ENCODE measurements at places on chromosomes 6 and 20. TPM values are rescaled to one million over a fixed set of nuclear protein-coding genes. Genes with fewer than 3 reads are reported as not detected.

KCTD20 gene
- total RNA-seq, result 45.2 TPM

CASS4 gene
- total RNA-seq, result 14.9 TPM

TNNC2 gene
- 1.3 TPM for total RNA-seq

DNA sequence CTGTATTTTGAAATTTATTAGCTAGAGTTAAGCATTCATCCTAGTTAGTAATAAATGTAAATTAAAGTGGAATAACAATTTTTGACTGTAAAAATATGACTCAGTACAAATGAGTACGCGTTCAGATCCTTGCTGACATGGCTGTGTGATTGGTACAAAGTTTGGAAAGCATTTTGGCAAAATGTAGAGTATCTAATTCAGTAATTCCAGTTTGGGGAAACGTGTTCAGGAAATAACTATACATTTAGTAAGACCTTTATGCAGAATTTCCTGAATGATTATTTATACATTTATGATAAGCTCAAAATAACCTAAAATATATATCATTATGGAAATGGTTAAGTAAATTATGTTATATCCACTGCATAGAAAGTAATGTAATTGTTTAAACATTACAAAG, 8.0 kb downstream of the VTA1 start:
- no peak for DNase-seq

GRCh38 chr6:37704066-37704465, 6.4 kb upstream of the MDGA1 start:
- DNase-seq, result no peak

GRCh38 chr6:167015302-167015701, 16.1 kb downstream of the CEP43 start:
- no peak for DNase-seq

- DNase-seq, result no peak
Measured at GRCh38 chr6:107822176-107823046, 1.7 kb downstream of the SCML4 start.

DNA sequence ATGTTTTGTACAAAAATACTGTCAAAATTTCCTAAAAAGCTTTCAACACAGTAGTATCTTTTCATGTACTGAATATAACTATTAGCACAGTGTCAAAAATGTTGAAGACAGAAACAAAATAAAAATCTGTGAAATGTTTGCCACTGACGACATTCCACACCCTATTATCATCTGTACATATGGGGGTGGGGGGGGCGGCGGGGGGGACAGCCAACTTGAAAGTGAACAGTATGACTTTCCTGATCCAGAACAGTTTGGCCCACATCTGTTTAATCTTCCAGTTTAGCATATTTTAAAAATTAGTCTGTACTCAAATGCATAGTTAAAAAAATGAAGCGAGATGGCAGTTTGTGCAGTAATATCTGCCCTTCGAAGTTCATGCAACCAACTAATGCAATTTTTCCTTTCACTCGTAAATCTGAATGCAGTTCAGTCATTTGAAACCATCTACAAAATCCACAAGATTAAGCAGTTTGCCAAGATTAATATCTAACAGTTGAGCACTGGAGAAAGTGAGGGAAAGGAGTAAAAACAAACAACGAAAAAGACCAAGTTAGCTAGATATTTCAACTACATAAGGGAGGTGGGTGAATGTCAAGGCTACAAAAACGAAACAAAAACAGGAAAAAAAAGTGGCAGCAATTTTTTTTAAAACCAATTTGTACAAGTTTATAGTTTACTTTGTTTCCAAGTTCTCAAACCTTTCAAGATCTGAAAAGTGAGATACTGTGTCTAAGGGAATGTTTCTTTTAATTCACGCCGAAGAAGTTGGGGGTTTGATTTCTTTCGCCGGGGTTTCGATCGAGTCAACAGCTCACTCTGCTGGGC, 1.9 kb downstream of the CITED2 start:
- DNase-seq, result peak; percentile 24

DNA sequence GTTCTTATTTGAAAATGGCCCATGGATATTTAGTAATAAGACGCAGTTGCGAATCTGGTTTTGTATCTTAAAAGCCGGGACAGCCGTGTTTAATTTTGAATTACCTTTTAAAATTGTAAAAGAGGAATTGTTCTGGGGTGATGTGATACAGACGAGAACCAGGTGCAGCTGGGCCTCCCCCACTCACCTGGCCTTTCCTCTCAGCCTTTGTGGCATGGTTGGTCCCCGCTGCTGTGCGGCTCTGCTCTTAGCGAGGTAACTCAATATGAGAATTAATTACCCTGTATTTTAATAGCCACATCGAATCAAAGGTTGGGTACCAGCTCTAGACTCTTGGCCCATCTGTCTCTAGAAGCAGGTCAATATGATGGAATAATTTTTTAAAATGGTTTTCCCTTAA, 56.5 kb upstream of the DACT2 start:
- DNase-seq, result no peak

GRCh38 chr20:15814911-15815310, 758.3 kb downstream of the KIF16B start:
- no peak for DNase-seq

DNA sequence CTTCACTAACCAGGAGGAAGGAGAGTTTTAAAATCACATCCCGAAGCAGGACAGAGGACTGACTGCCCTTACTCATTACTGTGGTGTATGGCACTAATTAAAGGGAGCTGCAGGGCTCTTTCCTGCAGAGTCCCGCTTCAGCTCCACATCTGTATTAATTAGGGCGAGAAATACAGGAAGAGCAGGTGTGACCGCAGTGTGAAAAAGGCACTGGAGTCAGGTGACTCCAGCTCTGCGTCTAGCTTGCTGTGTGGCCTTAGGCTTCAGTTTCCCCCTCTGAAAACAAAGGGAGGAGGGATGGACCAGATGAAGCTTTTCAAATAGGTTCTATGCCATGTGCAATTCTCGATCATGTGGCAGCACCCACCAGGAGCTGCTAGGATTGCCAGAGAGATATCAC, 34.0 kb downstream of the KIAA1755 start:
- no peak for DNase-seq

Data from fibroblast of lung (primary cell).